NCI-H2081 (cell line): ENCODE measurements at places on chromosomes 13 and 19.
A peak's percentile ranks its signal among the peaks of the same experiment; 100 is the strongest.

DNA sequence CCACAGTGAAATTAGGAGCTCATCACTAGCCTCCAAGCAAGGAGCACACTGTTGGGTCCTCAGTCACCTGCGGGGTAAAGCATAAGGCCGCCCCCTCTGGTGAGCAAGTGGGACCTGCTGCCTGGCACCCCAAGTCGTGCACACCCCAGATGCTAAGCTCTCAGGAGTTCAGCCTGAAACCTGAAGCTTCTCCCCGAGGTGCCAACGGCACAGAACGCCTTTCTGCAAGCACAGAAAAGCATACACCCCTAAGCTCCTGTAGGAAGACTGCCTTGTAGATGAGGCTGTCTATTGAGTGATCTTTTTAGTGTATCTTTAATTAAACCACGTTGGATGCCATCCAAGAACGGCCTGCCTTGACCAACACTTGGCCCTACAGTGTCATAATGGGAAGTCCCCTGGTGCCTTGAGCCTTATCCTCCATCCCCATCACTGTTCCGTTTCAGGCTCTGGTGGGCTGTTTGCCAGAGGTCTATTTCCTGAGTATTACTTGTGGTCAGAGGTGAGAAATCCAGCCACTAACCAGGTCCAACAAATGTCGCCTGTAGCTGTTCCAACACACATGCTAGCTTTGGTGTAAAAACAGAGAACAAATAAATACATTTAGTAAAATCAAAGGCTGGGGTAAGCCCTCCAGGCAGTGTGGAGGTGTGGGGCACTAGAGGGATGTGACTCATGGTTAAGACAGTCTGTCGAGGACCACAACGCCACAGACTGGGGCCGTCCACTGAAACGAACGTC is 44.8 kb downstream of the C13orf42 start:
- DNase-seq, result no peak

DNA sequence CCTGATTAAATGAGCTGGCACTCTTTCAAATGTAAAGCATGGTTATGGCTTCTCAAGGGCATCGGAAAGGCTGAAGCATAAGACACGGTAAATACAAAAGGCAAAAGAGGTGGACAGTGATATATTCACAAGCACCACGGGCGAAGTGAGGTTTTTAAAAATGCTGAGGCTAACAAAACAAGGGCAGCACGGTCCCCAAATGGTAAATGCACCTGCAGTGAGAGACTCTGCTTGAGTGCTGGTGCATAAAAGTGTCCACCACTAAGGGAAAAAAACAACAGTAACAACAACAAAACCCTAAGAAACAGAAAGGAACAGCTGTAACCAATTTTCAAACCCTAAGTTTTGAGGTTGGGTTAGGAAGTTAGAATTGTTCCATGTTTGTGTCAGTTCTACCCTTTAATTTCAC is 234.9 kb downstream of the PCDH9 start:
- no peak for DNase-seq

- DNase-seq, result no peak
These were observed 80.0 kb upstream of the GPR183 start for GRCh38 chr13:99386911-99387788.

GRCh38 chr13:75657111-75657510 is 21.0 kb downstream of the LMO7 start:
- DNase-seq, result no peak

- no peak for DNase-seq
These were observed 467.5 kb downstream of the DIAPH3 start for GRCh38 chr13:59696271-59696670.

DNA sequence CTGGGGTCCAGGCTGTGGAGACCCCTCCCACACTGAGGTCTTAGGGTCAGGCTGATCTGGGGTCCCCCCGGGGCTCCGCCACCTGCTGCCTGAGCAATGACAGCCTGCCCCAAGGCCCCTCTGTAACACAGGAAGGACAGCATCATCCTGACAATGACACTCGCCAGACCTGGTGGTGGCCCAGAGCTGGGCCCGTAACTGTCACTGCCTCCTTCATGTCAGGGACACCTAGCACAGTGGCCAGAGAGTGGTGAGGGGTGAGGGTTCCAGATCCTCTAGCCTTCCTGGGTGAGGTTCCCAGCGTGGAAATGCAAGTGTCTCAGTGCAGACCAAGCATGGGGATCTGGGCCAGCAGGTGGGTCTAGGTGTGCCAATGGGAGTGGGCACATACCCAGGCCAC is 27.8 kb downstream of the OPA3 start:
- no peak for DNase-seq

- DNase-seq, result no peak
These were observed 88.1 kb downstream of the TSHZ3 start for GRCh38 chr19:31261019-31261602.

DNA sequence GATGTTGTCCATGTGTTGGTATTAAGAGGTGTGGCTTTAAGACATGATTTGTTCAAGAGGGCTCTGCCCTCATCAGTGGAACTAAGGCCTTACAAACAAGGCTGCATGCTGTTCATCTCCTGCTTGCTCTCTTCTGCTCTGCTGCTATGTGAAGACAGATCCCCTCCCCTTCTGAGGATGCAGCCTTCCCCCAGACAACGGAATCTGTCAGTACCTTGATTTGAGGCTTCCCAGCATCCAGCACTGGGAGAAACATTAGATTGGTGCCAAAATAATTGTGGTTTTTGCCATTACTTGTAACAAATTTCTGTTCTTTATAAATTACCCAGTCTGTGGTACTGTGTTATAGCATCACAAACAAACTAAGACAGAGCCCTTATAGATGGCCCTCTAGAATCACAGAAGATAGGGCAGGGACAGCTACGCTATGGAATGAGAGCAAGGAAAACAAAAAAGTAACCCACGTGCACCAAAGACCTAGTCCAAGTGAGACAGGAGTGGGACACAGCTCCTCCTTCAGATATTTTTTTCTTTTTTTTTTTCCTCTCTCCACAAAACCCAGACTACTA is 151.5 kb upstream of the RXFP2 start:
- no peak for DNase-seq

DNA sequence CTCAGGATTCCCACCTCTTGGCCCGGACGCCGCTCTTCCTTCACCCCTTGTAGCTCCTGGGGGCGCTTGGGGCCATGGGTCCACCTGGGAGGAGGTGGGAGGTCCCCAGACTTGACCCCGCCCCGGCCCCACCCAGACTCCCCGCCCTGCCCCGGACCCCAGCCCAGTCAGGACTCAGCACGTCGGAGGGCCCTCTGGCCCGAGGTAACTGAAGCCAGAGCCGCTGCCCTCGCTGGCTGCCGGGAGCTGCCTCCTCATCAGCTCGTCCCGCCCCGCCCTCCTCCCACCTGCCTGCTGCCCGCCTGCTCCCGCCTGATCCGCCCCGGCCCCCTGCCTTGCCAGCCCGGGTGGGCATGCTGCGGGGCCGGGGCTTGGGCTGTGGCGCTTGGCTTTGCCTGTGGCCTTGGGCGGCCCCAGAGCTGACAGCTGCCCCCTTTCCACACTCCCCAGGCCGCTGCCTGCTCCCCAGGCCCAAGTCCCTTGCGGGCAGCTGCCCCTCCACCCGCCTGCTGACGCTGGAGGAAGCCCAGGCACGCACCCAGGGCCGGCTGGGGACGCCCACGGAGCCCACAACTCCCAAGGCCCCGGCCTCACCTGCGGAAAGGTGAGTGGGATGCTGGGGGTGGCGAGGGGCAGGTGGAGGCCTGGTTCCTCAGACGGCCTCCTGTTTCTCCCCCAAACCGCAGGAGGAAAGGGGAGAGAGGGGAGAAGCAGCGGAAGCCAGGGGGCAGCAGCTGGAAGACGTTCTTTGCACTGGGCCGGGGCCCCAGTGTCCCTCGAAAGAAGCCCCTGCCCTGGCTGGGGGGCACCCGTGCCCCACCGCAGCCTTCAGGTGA is 9.4 kb downstream of the ARHGAP33 start:
- no peak for DNase-seq

DNA sequence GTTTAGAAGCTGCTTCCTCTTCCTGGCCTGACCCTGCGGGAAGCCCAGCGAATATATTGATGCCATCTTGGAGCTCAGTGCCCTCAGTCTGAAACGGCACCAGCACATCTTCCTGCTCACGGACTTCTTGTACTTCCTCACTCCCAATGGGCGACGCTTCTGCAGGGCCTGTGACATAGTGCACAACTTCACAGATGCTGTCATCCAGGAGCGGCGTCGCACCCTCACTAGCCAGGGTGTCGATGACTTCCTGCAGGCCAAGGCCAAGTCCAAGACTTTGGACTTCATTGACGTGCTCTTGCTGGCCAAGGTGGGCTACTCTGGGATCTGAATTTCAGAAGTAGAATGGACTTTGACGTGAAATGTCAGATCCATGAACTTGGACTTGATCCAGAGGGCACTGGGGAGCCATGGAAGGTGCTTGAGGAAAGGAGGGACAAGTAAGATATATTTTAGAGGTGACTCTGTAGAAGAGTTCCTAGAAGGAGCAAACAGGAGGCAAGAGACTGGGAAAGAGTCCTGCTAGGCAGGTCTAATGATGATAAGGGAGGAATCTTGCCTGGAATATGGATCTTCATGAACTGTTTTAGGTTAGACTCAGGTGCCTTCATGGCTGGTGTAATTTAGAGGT is 38.4 kb upstream of the CYP4F8 start:
- no peak for DNase-seq

DNA sequence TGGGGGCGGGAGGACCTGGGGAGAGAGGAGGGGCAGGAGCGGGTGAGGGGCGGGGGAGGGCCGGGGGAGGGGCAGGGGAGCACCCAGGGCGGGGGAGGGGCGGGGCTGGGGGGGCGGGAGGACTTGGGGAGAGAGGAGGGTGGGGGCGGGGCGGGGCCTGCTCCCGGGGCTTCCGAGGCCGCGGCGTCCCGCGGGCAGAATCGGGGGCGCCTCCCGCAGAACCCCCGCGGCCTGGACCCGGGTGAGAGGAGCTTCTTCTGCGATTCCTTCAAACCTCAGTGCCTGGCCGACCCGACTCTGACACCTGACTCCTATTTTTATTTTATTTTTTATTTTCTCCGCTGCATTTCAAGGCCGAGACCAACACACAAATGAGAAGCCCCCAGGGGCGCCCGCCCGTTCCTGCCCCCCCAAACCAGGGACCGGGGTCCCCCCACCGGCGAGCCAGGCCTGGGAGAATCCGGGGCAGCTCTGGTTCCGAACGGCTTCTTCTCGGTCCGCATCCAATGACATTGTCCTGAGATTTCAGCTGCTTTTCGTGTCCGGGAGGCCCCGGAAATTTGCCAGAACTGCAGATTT is 470 bp upstream of the GRTP1 start:
- no peak for DNase-seq

DNA sequence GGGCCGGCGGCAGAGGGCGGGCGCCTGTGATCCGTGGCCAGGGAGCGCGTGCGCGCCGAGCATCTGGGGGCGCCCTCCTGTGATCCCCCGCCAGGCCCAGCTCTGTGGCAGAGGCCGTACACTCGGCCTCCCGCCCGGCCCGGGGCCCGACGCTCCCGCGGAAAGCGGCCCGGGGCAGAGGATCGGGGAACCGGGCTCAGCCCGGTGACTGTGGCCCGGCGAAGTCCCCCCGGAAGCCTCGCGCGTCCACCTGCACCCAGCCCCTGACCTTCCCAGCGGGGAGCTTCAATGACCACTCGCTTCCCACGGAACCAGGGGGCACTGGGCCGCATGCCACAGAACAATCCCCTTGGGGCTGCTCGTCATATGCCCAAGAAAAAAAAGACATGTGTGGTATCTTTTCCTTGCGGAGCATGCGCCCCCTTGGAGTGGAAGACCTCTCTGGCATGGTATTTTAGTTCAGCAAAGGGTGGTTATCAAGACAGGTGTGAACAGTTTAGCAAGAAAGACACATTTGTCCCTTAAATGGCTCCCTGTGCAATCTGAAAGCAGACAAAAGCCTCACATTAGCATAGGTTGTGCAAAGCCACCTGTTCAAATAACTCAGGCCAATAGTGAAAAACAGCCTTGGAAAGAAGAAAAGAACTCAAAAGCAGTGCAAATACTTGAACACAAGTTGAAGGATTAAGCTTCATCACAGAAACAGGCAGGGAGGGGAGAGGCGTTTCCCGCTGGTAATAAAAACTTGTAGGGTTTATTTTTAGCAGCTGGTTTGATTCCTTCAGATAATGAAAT is 290.9 kb upstream of the SOX21 start:
- DNase-seq, result peak; percentile 92

GRCh38 chr19:15251010-15251748 is 18.9 kb upstream of the EPHX3 start:
- no peak for DNase-seq

DNA sequence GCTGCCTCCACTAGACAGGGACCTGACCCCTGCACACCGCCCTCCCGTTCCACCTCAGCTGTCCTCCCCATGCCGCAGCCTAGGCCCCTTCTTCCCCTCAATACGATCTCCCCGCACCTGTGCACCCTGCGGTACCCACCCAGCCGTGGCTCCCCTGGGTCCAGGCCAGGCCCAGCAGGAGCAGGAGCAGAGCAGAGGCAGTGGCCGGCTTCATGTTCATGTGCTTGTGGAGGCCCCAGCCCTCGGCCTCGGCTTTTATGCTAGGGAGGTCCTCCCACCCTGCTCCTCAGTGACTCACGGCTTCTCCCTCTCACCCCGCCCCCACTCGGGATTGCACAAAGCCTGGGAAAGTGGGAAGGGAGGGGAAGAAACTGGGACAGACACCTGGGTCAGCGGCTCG is 11.4 kb upstream of the KRTDAP start:
- DNase-seq, result no peak

- DNase-seq, result no peak
These were observed 2.7 kb downstream of the KLK2 start for GRCh38 chr19:50875795-50876422.

DNA sequence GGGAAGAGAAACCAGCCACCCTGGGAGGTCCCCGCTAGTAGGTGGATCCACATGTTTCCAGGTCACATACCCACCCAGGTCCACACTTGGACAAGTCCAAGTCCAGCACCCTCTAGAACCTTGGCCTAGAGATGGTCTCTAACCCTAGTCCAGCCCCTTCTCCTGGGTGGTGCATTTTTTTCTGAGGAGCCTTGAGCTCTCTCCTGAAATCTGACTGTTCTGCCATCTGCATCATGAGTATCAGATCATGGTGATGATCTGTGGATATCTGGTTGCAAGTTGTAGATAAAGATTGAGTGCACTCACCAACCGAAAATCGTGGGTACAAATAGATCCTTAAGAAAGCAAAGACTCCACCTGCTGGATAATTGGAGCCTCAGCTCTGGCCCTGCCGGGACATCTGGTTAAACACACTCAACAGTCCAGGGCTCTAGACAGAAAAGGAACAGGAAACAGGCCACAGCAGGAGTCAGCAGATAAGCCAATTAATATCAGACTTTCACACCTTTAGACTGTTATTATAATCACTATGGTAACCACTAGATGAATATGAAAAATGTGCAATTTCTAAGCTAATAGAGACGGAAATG is 41.1 kb downstream of the GPR12 start:
- peak; percentile 45 for DNase-seq
